ENCODE measurements at places on chromosomes 2 and 18.

GRCh38 chr2:240280621-240281020, 140.2 kb upstream of the OTOS start:
- DNase-seq: no peak
- no peaks in the 10 kb centered on the region for H3K36me3 ChIP-seq
- H3K4me1 ChIP-seq: no peaks in the 10 kb centered on the region

- no peak for DNase-seq
- H3K36me3 ChIP-seq: no peaks in the 10 kb centered on the region
- no peaks in the 10 kb centered on the region for H3K27me3 ChIP-seq
- H3K27ac ChIP-seq: no peak overlapping the region
- H3K4me1 ChIP-seq: no peaks in the 10 kb centered on the region
- H3K4me3 ChIP-seq: no peak overlapping the region
These were observed 1031.8 kb upstream of the ZEB2 start for GRCh38 chr2:145551686-145552085.

GRCh38 chr2:12273111-12273510, 443.6 kb upstream of the TRIB2 start:
- DNase-seq: no peak
- no peaks in the 10 kb centered on the region for H3K27me3 ChIP-seq

DNA sequence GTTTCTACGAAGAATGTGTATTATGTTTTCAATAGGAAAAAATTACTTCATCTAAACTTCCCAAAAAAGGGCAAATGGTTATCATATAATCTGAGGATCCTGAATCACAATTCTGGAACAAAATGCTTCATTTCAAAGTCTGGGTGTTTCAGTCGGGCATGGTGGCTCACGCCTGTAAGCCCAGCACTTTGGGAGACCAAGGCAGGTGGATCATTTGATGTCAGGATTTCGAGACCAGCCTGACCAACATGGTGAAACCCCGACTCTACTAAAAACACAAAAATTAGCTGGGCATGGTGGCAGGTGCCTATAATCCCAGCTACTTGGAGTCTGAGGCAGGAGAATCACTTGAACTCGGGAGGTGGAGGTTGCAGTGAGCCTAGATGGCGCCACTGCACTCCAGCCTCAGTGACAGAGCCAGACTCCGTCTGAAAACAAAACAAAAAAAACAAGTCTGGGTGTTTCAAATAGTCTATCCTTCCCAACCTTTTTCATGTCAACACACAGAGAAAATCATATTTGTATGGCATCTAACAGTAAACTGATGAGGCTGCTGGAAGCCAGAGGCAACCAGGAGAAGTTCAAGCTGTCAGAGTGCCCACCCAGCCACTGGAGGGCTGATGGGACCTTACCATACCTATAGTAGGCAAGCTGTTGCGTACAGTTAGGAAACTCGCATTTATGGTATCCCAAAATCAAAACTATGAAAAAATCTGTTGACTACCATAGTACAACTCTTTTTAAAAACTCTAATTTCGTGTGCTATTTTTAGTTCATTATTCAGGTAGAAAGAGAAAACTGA, 14.6 kb downstream of the NBAS start:
- H3K4me3 ChIP-seq: no peak overlapping the region
- H3K27me3 ChIP-seq: no peaks in the 10 kb centered on the region
- H3K27ac ChIP-seq: no peak overlapping the region
- H3K36me3 ChIP-seq: peaks cover 10% of the 10 kb centered on the region
- no peak for DNase-seq

DNA sequence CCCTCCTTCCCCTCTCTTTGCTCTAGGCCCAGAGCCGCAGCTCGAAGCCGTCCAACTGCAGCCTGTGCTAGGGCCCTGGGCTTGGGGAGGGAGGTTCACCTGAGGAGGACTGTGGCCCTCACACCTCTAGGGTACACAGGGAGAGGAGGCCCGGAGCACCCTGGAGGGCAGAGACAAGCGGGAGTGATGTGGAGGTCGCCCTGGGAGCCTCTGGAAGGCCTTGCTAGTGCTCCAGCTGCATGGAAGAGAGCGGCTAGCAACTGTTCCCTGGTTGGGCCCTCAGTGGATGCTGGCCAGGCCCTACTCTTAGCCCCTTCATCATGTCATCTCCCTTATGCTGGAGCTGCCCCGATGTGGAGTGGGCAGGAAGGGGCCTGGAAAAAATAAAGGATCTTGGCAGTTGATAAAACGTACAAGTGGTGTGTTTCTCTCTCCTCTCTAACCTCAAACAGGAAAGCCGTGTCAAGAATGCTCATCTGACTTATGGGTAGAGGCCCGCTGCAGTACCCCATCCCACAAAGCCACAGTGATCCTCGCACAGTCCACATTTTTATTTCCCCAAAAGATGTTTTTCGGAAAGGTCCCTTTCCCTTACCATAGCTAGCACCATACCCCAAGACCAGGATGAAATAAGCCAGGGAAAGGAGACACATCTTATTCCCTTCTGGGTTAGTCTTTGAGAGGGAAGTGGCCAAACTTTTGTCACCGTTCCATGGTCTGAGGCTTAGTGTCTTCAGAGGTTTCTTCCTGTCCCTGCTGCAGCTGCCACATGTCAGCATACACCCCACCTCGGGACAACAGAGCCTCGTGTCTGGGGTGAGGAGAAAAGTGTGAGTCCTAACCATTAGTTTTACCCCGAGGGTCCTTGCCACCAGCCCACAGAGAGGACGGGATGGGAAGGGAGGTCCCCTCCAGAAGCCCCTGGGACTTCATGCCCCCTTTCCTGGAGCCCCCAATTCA, 2.9 kb downstream of the ZFAND2B start:
- peaks cover 53% of the 10 kb centered on the region for H3K4me1 ChIP-seq
- no peak overlapping the region for H3K4me3 ChIP-seq

DNA sequence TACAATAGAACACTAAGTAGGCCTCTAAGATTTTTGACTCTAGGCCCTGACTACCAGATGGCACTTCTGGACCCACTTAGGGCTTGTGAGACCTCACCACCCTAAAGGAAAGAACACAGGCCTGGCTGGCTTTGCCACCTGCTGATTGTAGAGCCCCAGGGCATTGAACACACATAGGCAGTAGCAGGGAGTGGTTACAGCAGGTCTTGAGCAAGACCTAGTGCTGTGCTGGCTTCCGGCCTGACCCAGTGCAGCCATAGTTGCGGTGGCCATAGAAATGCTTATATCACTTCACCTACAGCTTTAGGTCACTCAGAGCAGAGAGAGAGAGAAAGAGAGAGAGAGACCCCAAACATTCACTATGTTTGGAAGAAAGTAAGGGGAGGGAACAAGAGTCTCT, 223.2 kb downstream of the LRATD1 start:
- no peaks in the 10 kb centered on the region for H3K27me3 ChIP-seq
- H3K4me1 ChIP-seq: no peaks in the 10 kb centered on the region
- DNase-seq: no peak
- no peak overlapping the region for H3K27ac ChIP-seq
- no peak overlapping the region for H3K4me3 ChIP-seq

- no peaks in the 10 kb centered on the region for H3K27me3 ChIP-seq
- H3K36me3 ChIP-seq: no peaks in the 10 kb centered on the region
- no peak overlapping the region for H3K4me3 ChIP-seq
These were observed 119.1 kb downstream of the FSIP2 start for GRCh38 chr2:185857691-185858090.

- no peak for DNase-seq
- H3K27ac ChIP-seq: no peak overlapping the region
- no peaks in the 10 kb centered on the region for H3K27me3 ChIP-seq
These were observed 16.7 kb upstream of the ADI1 start for GRCh38 chr2:3535794-3536681.

GRCh38 chr2:44087714-44088092, 81.0 kb upstream of the PPM1B start:
- no peaks in the 10 kb centered on the region for H3K27me3 ChIP-seq
- peaks cover 9% of the 10 kb centered on the region for H3K4me1 ChIP-seq
- peak overlapping the region; percentile 48 for H3K4me3 ChIP-seq
- no peaks in the 10 kb centered on the region for H3K36me3 ChIP-seq
- no peak for DNase-seq

GRCh38 chr2:217964275-217965161, 38.3 kb downstream of the TNS1 start:
- H3K4me3 ChIP-seq: no peak overlapping the region
- no peaks in the 10 kb centered on the region for H3K4me1 ChIP-seq
- DNase-seq: no peak
- no peaks in the 10 kb centered on the region for H3K36me3 ChIP-seq
- H3K27me3 ChIP-seq: no peaks in the 10 kb centered on the region
- H3K27ac ChIP-seq: no peak overlapping the region

DNA sequence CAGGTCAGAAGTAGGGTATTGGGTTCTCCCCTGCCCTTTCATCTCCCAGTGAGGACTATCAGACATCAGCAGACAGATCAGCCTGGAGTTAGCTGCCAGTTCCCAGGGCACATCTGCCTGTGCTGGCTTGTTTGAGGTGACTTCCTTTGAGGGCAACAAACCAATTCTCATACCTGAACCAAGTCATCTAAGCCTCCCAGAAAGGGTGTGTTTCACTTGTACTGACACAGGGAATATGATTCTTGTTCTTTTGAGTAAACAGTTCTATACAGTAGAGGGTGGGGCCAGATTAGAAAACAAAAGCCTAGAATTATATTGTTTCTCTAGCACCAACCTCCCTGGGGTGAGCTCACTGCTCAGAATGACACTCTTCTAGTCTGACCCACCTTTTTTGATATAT, 591.9 kb downstream of the SLC4A3 start:
- H3K4me3 ChIP-seq: no peak overlapping the region
- H3K36me3 ChIP-seq: no peaks in the 10 kb centered on the region

DNA sequence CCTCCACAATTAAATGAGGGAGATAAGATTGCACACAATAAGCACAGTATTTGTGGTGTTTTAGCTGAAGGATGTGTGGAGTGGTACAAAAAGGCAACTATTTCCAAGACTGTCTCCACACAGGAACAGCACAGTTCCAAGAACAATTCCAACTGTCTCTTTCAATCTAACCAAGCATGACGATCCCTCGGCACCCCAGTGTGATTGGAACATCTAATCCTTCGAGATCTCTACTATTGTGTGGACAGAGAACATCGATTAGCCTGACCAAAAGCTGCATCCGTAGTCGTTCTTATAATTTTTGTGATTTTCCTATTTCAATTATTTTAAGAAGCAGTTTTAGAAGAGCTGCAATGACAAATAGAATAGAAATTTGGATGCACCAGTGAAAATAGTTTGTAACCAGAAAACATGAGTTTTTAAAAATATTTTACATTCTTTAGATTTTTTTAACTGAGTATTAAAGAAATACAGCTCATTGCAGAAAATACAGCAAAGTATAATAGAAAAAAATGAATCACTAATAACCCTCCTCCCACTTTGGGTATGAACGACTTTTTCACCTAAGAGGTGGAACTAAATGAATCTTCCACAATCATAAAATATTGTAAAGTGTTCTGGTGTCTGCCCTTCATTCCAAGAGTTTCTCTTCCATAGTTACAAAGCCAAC, 76.4 kb upstream of the CABLES1 start:
- H3K27me3 ChIP-seq: no peaks in the 10 kb centered on the region
- DNase-seq: no peak
- no peak overlapping the region for H3K27ac ChIP-seq
- no peaks in the 10 kb centered on the region for H3K36me3 ChIP-seq

GRCh38 chr2:237154082-237154638, 68.5 kb downstream of the COPS8 start:
- DNase-seq: peak; percentile 27
- H3K36me3 ChIP-seq: no peaks in the 10 kb centered on the region
- H3K27me3 ChIP-seq: no peaks in the 10 kb centered on the region
- H3K4me3 ChIP-seq: no peak overlapping the region
- no peak overlapping the region for H3K27ac ChIP-seq

- DNase-seq: no peak
- no peak overlapping the region for H3K4me3 ChIP-seq
- no peaks in the 10 kb centered on the region for H3K4me1 ChIP-seq
- no peaks in the 10 kb centered on the region for H3K36me3 ChIP-seq
- H3K27me3 ChIP-seq: no peaks in the 10 kb centered on the region
- no peak overlapping the region for H3K27ac ChIP-seq
These were observed 942.6 kb downstream of the SUCLG1 start for GRCh38 chr2:83516503-83516902.

DNA sequence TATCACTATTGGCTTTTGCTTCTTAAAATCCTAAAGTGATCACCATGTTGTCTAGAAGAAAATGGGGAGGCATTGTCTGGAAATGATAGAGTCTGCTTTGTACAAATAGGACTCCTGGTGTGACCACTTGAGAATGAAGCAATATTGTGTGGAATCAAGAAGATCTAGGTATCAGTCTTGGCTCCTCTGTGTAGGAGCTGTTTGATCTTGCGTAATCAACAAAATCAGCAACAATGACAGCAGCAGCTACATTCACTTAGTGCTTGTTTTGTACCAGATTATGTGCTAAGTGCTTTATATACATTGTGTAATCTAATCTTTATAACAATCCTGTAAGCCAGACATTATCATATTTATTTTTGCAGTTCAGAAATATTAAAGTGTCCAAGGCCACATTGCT, 17.8 kb downstream of the NCOA1 start:
- H3K27me3 ChIP-seq: no peaks in the 10 kb centered on the region
- H3K4me3 ChIP-seq: no peak overlapping the region
- H3K27ac ChIP-seq: no peak overlapping the region
- H3K4me1 ChIP-seq: peaks cover 10% of the 10 kb centered on the region
- DNase-seq: no peak

- no peak for DNase-seq
- no peak overlapping the region for H3K4me3 ChIP-seq
- H3K4me1 ChIP-seq: no peaks in the 10 kb centered on the region
- H3K27ac ChIP-seq: no peak overlapping the region
- no peaks in the 10 kb centered on the region for H3K36me3 ChIP-seq
These were observed 101.6 kb upstream of the TEX51 start for GRCh38 chr2:126796931-126797621.

DNA sequence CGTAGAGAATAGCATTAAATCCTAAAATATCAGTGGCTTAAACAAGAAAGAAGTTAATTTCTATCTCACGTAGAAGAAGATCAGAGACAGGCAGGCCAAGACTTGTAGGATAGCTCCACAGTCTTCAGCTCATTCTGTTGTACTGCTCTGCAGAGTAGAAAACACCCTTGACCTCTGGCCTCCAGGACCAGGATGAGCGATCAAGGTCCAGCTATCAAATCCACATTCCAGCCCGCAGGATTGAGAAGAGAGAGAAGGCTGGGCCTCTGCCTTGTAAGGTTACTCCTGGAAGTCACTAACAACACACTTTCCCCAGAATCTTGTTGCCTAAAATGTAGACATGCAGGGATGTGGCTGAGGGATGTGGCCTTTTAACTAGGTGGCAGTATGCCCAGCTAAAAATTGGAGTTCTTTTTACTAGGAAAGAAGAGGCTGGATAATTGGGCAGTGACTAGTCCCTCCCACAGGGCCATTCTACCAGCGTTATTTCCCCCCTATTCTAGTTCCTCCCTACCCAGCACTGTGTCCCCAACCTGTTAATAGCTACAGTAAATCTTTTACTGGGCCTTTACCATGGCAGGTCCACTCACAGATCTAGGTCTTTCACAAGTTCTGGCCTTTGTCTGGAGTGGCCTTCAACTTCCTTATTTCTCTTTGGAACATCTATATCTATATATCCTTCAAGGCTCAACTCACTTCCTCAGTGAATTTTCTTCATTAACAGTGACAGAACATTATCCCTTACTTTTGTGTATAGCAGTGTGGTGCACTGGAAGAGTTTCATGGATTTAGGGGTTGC, 165.0 kb downstream of the DIS3L2 start:
- H3K36me3 ChIP-seq: peaks cover 11% of the 10 kb centered on the region
- H3K4me3 ChIP-seq: no peak overlapping the region
- DNase-seq: no peak
- H3K4me1 ChIP-seq: no peaks in the 10 kb centered on the region
- no peaks in the 10 kb centered on the region for H3K27me3 ChIP-seq
